ENCODE measurements at places on chromosomes 1 and 21.

GRCh38 chr1:66848193-66848592 lies 47.1 kb upstream of the INSL5 start:
- no peak for DNase-seq

GRCh38 chr1:152972196-152972886 lies 1.9 kb downstream of the SPRR4 start:
- DNase-seq = no peak

GRCh38 chr1:75129983-75130789 lies 4.0 kb upstream of the LHX8 start:
- peak; percentile 18 for DNase-seq

DNA sequence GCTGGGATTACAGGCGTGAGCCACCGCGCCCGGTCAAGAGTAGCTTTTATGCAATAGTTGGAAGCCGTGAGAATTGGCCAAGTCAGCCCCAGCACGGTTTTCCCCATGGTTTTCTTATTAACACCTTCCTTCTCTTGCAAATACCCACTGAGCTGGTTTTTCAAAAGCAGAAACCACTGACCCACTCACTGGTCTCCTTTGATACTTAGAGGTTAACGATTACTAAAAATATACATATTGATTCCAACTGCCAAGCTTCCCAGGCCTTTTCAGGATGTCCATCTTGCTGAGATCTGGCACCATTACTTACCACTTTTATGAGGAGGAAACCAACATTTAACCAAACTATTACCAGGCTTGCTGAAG lies 25.9 kb upstream of the TARDBP start:
- no peak for DNase-seq

DNA sequence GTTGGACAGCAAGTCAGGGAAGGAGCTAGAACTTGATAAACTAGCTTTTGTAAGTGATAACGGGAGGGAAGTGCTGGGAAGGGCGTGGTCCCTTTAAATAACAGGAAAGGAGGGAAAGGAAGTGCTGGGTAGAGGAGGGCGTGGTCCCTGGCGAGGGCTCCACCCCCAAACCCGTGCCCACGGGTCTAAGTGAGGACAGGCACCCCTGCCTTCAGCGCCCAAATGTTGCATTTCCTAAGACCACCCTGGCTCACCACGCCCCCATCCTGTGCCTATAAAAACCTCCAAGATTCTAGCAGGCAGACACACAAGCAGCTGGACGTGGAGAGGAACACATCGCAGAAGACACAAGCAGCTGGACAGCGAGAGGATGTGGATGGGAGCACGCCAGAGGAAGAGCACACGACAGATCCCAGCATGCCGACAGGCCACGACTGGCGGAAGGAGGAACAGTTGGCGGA lies 58.5 kb downstream of the PALMD start:
- no peak for DNase-seq

GRCh38 chr1:223645903-223646302 lies 19.6 kb downstream of the CAPN8 start:
- DNase-seq = no peak

DNA sequence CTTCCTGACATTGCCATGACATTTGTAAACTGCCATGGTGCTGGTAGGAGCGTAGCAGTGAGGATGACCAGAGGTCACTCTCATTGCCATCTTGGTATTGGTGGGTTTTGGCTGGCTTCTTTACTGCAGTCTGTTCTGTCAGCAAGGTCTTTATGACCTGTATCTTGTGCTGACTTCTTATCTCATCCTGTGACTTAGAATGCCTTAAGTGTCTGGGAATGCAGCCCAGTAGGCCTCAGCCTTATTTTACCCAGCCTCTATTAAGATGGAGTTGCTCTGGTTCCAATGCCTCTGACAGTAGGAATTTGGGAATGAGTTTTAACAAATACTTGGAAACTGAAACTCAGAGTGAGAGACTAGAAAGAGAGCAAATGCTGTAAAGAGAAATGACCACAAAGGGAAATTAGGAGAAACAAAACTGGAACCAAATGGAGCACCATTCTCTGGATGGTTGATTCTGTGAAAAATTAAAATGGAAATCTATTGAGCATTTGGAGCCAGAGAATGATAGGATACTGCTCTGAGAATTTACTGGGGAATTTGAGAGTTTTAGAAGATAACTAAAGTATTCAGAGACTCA lies 50.1 kb upstream of the RHOU start:
- no peak for DNase-seq

GRCh38 chr1:150808121-150808520 lies at the start of gene CTSK:
CTSK (minus strand) TSS chr1:150808260; CDS start chr1:150806805, 1,455 bp downstream.
- DNase-seq = no peak

GRCh38 chr1:39268906-39269305 lies 64.4 kb downstream of the MACF1 start:
- no peak for DNase-seq

GRCh38 chr1:215792446-215792845 lies 225.3 kb downstream of the KCTD3 start:
- DNase-seq = no peak

DNA sequence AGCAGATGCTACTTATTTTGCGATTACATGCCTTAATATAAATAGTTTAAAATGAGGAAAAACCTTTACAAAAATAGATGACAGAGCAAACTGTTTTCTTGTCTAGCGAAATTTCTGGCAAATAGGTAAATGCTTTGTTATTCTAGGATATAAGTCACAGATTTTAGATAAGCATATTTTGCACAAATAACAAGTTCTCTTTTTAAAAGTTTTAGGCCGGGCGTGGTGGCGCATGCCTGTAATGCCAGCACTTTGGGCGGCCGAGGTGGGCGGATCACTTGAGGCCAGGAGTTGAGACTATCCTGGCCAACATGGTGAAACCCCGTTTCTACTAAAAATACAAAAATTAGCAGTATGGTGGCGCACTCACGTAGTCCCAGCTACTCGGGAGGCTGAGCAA lies 20.3 kb upstream of the ERRFI1 start:
- DNase-seq = no peak

DNA sequence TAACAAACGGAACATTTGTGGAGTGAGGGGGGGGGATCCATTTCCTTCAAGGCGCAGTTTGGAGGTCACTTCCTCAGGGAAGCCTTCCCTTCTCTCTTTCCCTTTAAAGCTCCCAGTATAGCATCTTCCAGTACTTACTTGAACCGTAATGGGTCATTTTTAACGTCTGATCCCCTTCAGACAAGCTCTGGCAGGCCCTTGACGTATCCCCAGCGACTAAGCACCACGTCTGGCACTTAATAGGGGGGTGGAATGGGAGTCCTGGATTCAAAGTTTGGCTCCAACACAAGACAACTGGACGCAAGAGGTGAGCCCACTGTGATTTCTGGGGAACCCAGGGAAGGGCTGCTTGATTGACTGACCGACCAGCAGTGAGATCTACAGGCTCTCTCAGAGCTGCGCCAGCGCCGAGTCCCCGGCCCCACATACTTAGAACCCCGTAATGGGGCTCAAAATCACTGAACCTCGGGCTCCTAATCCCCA lies 441 bp downstream of the YARS1 start:
- no peak for DNase-seq

DNA sequence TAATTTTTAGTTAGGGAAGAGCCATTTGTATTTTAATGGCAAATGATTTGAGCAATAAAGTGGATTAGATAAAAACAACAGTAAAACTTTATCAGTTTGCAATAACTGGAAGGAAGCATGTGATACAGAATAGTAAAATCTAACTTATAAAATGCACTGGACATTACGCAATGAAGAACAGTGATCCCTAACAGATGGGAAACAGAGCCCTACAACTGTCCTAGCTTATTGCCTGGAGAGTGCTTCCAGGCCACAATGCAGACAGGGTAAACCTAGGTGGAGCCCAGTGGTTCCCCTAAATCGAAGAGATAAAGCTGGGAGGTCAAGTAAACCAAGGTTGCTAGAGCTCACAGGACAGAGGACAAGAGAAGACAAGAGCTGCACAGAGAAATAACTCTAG lies 7.0 kb downstream of the OMA1 start:
- DNase-seq = no peak

DNA sequence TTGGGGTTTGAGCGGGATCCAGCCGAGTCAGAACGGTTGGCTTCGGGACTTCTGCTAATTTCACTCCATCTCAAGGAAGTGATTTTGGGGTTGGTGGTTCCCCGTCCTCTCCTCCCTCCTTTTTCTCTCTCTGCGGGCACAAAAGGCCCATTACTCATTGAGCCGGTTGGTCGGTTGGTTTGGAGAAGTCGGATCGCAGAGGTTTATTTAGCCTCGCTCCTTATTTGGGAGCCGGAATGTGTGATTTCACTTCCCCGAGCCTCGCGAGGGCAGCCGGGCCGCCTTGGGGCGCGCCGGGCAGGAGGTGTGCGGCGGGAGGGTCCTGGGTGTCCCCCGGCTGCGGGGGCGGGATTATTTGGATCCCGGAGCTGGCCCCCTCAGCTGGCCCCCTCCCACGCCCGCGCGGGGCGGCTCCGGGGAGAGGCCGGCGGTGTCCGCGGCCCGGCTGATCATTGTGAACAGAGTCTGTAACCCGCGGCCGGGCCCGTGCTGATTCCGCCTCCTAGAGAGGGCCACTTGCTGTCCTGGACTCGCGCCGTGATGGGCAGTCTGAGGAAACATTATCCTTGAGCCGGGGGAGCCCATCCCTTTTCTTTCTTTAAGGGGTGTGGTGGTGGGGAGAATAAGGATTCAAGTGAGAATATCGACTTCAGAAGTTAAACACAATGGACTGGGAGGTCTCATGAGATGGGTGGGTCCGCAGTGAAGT lies 1.2 kb downstream of the MAPKAPK2 start:
- DNase-seq = peak; percentile 63

- no peak for DNase-seq
Measured at GRCh38 chr1:109610609-109611307, 8.7 kb downstream of the GNAT2 start.

DNA sequence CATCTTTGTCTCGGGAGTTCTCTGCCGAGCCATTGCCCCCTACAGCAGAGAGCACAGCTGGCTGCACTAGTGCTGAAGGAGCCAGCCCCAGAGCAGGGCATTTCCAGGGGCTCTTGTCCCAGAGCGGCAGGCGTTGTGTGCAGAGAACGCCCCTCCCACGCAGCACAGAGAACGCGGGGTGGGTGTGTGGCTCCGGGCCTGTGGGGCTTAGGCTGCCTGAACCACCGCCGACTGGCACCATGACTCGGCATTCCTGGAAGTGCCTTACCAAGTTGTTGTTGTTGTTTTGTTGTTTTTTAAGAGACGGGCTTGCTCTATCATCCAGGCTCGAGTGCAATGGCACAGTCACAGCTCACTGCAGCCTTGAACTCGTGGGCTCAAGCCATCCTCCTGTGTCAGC lies 15.8 kb upstream of the DIP2A start:
- DNase-seq = no peak

DNA sequence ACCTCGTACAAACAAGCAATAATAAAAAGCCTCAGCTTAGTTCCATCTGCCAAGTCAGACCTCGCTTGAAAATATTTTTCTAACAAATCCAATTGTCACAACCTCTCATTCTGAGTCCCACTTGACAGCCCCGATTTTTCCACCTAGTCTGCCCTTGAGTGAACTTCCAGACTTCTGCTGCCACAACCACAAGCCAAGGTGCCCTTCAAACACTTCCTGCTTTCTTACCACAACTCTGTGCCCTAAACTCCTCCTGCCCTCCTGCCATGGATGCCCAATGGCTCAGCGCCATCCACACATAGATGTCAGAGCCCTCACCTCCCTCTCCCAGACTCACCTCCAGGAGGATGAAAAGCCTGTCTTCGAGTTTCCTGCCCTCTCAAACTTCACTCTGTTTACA lies 3.9 kb downstream of the TMPRSS2 start:
- DNase-seq = no peak
